Tibial nerve (tissue), 4 donors: ENCODE measurements at places on chromosomes 6 and 20. TPM values are rescaled to one million over a fixed set of nuclear protein-coding genes. Genes with fewer than 3 reads are reported as not detected.

LPIN3 gene
- total RNA-seq: 24.5 TPM

GNMT gene
- 2.0 TPM for total RNA-seq

TRDN gene
- total RNA-seq: not detected

CST9L gene
- not detected for total RNA-seq

RAB44 gene
- 0.39 TPM for total RNA-seq
